GM12865 (cell line): ENCODE measurements at places on chromosomes 12 and 14.
A peak's percentile ranks its signal among the peaks of the same experiment; 100 is the strongest.

DNA sequence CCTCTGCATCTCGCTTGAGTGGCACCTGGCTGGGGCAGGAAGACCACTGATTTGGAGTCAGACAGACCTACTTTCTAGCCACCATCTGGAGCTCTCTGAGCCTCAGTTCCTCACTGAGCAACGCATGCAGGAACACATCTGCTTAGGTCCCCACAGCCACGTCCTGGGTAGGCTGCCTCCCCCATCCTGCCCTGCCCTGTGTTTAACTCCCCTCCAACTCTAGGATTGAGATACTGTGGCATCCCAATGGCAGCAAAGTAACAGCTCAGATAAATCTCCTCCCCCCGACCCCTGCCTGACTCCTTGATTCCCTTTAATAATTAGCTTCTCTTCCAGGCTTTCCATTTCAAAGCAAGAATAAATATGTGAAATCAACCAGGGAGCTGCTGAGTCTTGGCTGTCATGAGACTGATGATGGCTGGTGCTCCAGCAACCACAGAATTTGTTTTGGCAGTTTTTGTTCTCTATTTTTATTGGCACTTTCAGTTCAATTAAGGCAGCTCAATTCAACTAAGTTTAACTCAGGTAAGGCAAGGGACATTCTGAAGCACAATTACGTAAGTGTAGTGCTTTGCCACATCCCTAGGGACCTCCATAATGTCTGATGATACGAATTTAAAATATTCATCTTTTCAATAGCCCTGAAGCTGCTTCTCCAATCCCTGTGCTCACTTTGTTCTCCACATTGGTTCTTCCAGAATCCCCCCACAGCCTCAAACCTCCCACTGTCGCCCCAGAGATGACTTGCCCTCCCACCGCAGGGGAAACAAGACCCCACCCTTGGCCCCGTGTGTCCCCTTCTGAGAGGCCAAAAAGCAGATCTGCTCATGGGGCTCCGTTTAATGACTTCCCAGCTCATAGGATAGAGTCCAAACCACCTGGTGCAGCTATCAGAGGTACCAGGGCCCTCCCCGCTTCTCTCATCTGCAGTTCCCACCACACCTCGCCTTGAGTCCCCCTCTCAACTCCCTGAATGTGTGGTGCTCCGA, 58.2 kb downstream of the ESR2 start:
- peak; percentile 86 for DNase-seq

- peak; percentile 9 for DNase-seq
Measured at GRCh38 chr12:3928538-3929184, 55.5 kb upstream of the PARP11 start.

- DNase-seq, result no peak
Measured at GRCh38 chr12:44397631-44398030, 478.5 kb downstream of the NELL2 start.

DNA sequence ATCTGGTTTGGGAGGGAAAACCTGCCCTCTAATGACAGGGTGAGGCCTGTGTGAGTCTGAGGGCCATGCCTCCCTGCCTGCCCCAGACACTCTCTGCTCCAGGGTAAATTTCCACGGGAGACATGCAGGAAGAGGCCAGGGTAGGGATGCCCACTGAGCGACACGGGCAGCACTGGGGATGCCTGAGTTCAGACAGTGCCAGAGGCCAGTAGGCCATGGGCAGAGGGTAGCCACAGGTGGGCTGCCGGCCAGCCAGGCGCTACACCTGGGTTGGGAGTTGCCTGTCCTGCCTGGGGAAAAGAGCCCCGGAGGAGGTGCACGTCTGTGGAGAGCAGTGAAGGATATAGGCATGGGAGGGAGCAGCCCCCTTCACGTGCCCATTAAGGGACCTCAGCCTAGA, 3.6 kb downstream of the SERPINA12 start:
- no peak for DNase-seq

DNA sequence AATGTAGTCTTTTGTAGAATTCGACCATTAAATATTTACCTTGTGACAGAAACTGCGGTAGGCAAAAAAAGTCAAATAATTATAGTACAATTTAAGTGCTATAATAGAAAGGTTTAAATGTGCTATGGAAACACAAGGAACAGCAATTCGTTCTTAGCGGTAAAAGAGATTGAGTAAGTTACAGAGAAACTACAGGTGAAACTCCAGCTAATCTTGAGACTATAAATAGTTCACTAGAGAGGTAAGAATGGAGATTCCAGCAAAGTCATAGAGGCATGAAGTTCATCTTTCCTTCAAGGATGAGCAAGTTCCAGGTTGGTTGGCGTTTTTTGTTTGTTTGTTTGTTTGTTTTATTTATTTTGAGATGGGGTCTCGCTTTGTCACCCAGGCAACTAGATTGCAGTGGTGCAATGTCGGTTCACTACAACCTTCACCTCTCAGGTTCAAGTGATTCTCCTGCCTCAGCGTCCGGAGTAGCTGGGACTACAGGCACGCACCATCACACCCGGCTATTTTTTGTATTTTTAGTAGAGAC, 878 bp upstream of the R3HDM2 start:
- no peak for DNase-seq

DNA sequence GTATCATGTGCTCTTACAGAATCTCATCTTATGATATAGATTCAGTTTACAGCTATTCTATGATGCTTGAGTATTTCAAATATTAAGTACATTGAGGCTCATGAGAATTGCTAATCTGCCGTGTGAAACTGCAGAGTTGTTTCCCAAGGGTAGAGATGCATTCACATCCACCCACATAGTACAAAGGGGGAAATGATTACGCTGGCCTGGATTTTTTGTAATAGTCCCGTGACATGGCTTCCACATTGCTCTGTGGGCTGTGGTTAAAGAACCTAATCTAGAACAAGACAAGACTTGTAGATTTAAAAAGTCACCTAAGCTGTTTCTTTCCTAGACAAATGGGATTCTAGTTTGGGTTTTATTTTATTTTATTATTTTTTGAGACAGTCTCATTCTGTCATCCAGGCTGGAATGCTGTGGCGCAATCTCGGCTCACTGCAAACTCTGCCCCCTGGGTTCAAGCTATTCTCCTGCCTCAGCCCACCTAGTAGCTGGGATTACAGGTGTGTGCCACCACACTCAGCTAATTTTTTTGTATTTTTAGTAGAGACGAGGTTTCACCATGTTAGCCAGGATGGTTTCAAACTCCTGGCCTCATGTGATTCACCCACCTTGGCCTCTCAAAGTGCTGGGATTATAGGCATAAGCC, 13.0 kb upstream of the RIOX1 start:
- DNase-seq, result peak; percentile 84

GRCh38 chr12:4562034-4562657, at the start of gene DYRK4:
Gene DYRK4, plus strand, starts transcription at chr12:4562208. Its CDS starts 38 bp downstream, at chr12:4562246.
- no peak for DNase-seq

- DNase-seq, result peak; percentile 62
Measured at GRCh38 chr14:92686900-92687427, 61.5 kb downstream of the LGMN start.

- no peak for DNase-seq
Measured at GRCh38 chr14:95620659-95621059, 65.6 kb upstream of the TCL1B start.

GRCh38 chr12:118982302-118982701, 961 bp downstream of the SRRM4 start:
- no peak for DNase-seq

GRCh38 chr12:77049767-77050353, 15.5 kb downstream of the E2F7 start:
- peak; percentile 80 for DNase-seq

DNA sequence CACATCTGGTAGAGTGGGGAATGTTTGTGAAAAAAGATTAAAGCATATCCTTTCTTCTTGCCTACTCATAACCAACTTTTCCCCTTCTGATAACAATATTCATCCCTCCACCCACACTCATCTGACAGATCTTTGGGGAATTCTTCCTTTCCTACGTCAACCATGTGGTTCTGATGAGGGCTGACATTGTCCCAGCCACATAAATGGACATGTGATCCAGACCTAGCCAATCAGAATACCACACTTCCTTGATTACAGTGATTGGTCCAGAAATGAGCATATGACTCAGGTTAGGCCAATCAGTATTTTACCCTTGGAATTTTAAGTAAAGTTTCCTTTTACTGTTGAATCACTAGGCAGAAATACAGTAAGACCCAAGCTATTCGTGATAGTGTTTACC, 58.9 kb downstream of the GPR65 start:
- DNase-seq, result no peak

GRCh38 chr12:6326316-6327228, 15.3 kb downstream of the TNFRSF1A start:
- peak; percentile 34 for DNase-seq

- no peak for DNase-seq
Measured at GRCh38 chr12:68832504-68832867, 24.5 kb downstream of the MDM2 start.

DNA sequence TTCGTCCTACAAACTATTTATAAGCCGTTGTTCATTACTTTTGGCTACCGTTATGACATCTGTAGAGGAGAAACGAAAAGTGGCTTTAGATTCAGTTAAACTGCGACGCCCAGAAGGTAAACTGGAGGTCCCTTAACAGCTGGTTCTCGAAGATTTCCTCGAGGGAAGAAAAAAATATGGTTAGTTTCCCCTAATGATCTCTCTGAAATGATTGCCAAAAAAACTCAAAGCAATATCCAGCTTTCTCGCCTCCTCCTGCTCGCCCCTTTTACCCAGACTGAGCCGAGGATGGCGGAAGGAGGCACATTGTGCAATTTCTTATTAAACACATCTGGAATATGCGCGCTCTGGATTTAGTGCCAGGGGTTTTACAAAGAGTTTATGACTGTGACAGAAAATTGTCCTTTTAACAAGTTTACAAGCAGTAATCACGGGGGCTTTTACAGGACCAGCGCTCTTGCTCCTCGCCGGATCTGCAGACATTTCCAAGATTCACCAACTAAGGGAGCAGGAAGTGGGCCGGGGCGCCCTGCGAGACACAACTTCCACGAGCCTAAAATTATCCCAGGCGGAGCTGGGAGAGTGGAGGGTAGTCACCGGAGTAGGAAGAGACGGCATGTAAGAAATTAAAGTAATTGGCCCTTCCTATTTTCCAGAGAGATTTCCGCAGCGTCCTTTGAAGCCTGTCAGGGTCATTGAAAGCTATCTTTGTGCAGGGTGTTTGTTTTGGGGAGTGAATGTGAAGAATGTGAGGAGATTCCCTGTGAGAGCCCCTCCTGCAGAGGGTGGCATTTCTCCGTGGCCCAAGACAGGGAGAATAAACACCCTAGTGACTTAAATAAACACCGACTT, 5.6 kb downstream of the SIX1 start:
- no peak for DNase-seq

- DNase-seq, result peak; percentile 19
Measured at GRCh38 chr14:77580477-77580876, 36.0 kb downstream of the SPTLC2 start.

DNA sequence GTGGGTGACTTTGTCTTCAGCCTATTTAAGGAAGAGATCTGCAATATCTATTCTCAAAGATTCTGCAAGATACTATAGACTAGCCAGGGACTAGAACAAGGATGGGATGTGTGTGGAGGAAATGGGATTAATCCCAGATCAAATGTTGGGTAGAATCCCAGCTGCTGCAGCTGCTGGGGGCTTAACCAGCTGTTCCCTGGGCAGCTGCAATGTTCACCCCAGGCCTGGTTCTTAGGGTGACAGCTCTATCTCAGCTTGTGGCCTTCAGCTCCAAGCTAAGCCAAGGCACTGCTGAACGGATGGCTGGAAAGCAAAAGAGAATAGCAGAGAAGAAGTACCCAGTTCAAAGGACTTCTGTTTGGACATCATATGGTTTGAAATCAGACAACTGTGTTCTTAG, 10.0 kb upstream of the RHEBL1 start:
- no peak for DNase-seq

- no peak for DNase-seq
Measured at GRCh38 chr12:86193931-86194330, 62.3 kb downstream of the MGAT4C start.

- DNase-seq, result no peak
Measured at GRCh38 chr14:102695167-102695555, 82.1 kb upstream of the TRAF3 start.

DNA sequence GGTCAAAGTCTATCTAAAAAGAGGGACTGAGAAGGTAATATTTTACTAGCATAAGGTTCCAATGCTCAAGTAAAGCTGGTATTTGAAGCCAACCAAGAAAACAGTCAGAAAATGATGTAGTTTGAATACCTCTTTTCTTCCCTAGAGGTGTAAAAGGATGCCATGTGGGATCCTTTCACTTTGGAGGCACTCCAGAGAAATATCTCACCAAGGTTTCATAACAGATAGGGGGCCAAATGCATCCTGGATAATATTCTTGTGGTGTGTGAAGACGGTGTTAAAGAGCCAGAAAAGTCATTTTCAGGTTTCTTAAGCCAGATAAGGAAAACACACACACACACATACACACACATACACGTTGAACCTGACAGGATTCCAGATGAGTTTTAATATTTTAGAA, 136.1 kb upstream of the PRKD1 start:
- no peak for DNase-seq

GRCh38 chr12:126668961-126669360, 1598.0 kb upstream of the TMEM132C start:
- DNase-seq, result no peak

DNA sequence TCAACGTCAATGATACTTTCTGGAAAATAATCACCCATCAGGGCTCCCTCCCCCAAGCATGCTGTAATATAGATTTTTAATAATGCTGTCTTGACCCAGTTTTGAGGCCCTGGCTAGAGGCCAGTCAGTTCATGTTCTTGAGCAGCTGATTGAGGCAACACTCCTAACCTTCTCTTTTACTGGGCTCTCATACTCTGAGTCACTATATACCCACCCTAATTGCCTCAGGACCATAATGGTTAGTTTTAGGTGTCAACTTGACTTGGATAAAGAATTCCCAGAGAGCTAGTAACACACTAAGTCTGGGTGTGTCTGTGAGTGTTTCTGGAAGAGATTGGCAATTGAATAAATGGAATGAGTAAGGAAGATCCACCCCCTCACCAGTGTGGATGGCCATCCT, 527.0 kb upstream of the ATP2B1 start:
- no peak for DNase-seq

- no peak for DNase-seq
Measured at GRCh38 chr12:122983789-122984515, 3.5 kb downstream of the ARL6IP4 start.

GRCh38 chr12:95582230-95583058, 31.2 kb upstream of the USP44 start:
- DNase-seq, result no peak

GRCh38 chr12:11324426-11324825, 14.2 kb upstream of the PRB4 start:
- no peak for DNase-seq

DNA sequence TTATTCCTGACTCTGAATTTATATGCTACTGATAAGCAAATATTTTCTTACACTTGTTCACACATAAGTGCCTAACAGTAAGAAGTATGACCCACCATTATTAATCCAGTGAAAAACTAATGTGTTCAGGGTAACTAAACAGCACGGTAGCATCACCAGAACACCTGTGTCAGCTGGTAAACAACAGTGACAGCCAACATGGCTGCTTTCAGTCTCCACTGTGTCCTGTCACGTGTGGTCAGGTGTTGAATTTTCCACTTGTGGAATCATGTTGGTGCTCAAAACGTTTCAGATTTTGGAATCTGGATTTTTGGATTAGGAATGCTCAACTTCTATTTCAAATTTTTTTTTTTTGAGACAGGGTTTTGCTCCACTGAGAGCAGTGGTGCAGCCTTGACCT, 14.3 kb upstream of the ATP23 start:
- DNase-seq, result no peak

- DNase-seq, result no peak
Measured at GRCh38 chr12:125772403-125772802, 707.2 kb downstream of the AACS start.
